Lower lobe of right lung (tissue), 2 donors: ENCODE measurements at places on chromosomes 5 and 9. TPM values are rescaled to one million over a fixed set of nuclear protein-coding genes. Genes with fewer than 3 reads are reported as not detected.

DNA sequence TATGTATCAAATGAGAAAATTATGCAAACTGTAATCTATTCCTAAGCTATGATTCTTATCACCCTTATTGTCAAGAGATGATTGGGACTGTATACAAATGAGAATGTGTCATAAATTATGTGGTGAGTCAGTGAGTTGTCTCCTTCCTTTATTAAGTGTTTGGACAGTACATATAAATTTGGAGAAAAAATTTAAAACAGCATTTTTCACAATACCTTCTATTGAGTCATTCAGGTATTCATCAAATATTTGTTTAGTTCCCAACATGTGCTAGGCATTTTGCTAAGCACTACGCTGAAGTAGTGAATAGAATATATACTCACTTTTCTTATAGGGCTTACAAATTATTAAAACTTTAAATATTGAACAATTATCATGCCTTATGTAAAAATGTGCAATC lies 36.3 kb upstream of the PTPRD start:
- no peak for DNase-seq

DNA sequence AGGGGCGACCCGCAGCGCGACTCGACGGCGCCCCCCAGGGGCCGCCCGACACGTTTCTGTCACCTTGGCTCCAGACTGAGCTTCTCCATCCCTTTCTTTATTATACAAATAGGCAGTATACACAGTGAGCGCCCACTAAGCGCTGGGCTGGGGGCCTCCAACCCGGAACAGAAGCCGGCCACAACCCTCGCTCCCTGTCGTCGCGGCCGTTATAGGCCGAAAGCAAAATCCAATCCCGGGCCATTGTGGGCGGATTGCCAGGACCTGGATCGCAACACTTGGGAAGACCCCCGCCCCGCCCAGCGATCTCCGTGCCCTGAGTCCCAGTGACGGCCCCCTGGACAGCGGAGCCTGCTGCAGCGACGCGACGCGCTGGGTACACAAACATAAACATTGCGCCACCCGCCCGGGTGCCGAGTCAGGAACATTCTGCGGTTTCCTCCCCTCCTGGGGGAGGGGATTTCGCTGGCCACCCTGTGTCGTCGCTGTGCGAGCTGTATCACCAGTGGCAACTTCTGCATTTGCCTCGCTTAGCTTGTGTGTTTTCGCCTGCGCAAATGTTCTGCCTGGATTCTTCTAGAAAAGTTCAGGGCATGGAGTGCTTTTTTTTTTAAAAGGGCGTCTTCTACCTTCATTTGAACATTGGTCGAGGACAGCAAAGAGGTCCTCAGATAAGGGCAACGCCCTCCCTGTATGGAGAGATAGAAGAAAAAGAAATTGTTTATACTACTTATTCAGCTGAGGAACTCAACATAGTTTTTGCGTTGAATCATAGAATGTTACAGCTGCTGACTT lies 1.3 kb upstream of the DUSP1 start:
- DNase-seq = peak; percentile 99

DNA sequence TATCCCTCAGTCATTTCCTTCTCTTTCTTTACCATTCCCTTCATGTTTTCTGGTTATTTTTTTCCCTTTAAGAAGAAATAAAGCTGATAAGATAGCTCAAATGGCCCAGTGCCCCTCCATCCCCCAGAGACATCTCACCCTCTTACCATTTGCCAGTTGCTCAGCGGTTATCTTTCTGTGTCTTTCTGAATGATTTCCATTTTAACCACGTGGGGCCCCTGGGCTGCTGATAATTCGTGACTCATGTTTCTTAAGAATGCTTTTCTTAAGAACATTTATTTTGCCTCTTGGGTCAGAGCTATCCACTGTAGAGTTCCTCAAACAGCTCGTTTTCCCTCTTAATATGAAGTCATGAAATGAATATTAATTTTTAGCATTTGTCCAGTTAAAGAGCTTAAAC lies 147.8 kb downstream of the MAST4 start:
- no peak for DNase-seq

GRCh38 chr9:89374176-89374575 lies 55.9 kb downstream of the SECISBP2 start:
- no peak for DNase-seq

- no peak for DNase-seq
Observed at GRCh38 chr5:43020399-43020746, 19.7 kb downstream of the ANXA2R start.

DNA sequence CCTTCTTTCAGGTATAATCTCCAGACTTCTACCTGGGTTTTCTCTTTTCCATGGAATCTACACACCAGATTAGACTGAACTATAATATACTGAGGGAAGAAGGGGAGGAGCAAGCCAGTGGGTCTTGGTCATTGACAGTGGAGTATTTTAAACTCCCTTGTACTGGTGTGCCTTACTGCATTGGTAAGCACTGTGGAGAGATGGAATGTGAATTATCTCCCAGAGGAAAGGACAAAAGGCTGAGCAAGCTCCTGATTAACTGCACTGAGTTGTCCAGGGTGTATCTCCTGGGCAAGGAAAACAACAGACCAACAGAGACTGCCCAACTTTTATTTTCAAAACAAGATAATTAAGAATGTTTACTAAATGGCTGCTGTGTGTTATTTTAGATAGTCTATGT lies 29.8 kb upstream of the SLCO6A1 start:
- DNase-seq = no peak

DNA sequence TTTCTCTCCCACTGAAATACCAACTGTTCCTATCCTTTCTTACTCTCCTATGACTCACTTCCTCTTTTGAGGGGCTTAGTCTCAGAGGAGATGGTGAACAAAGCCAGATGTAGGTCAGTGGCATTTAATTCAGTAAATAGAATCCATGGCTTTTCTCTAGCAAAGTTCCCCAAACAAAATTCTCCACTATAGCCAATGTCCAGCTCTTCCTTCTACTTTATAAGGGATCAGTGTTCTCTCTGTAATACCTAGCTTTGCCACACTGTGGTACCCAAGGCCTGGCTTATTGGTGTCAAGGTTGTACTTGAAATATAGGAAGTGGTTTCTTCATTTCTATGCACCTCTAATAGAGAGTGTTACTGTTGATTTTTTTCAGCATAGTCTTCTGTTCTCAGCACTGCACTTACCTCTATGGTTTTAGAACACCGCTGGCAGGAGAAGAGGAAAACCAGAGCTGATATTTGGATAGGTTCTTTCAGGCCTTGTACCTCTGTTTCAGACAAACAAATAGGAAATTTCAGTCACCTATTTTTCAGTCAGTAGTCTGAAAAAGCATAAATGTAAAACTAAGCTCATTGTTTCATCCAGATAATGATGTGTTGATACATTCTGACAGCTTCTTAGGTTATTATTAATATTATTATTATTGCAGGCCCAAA lies 40.6 kb upstream of the ITGA2 start:
- no peak for DNase-seq

GRCh38 chr5:123700624-123701287 lies 188.8 kb downstream of the CSNK1G3 start:
- DNase-seq = no peak

DNA sequence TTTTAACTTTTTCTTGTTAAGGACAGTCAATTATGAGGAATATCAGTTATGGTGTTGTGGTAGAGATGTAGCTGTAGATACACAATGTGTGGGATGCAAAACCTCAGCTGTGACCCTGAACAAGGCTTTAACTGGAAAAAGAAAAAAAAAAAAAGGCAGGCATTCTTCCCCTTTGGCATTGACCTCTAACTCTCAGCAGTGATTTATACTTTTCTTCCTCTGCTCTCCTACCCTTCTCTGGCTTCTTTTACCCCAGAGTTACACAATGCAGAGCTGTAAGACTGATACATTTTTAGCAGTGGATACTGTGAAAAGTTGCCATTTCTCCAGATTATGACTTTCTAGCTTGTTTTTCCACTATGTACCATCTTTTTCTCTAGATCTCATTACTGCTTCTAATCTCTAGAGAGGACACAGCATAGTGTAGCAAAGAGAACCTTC lies 2.0 kb downstream of the CTNNAL1 start:
- DNase-seq = no peak

Gene GARIN3
- not detected for total RNA-seq

Gene SLC4A9
- total RNA-seq = 0.32 TPM

Gene CERCAM
- 11.2 TPM for total RNA-seq
